Activated T-cell treated with anti-CD3 and anti-CD28 coated beads, Interleukin-2, amount 50 U/mL, for 24 hours (primary cell): ENCODE measurements at places on chromosomes 7 and 10.

DNA sequence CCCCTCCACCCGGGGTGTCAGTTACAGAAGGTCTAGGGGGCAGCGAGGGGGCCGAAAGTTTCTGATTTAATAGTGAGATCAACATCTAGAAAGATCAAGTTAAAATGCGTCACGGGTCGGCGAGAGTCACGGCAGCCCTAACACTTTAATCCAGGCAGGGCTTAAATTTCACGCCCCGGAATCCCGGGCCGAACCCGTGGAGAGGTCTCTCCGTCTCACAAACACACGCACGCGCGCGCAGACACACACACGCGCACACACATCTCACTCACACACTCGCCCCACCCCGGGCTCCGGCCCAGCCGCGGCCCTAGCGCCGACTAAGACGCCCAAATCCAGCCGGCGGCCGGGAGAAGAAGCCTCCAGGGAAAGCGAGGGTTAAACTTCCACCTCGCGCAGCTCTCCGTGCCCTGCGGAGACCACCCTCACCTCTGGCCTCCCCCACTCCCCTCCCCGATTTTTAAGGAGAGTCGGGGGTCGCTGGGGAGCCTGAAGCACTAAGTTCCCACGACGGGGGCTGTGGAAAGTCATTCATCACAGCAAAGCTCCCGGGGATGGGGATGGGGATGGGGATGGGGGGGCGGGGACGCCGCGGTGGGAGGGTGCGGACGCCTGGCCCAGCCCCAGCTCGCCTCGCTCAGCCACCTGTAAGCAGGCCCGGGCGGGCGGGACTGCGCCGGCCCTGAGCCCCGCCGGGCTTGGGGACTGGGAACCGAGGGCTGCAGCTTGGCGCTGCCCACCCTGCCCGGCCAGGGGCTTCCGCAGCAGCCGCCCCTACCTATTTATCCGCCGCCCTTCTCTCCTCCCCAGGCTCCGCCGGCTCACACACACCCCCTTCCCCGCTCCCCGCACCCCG is 1.6 kb downstream of the PDGFA start:
- DNase-seq: peak; percentile 47

- DNase-seq: no peak
These were observed 59.5 kb downstream of the RGS10 start for GRCh38 chr10:119483001-119483400.

- DNase-seq: no peak
These were observed 18.5 kb downstream of the TRUB1 start for GRCh38 chr10:114956466-114956865.

- DNase-seq: no peak
These were observed 107.2 kb downstream of the TMEM130 start for GRCh38 chr7:98762620-98763019.

DNA sequence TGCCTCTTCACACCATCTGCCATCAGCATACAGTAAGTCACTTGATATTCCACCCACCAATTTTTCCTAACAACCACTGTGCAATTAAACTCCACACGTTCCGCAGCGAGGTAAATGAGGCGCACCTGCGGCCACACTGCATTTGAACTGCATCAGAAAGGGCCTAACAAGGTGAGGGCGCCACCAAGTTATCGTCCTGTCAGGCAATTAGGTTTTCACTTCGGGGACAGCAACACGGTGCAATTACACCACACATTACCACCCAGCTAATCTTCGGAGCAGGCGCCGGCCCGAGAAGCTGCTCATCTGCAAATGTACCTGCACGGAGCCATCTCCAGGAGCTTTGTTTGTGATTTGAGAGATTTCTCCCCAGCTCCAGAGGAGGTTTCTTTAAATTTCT is 84.4 kb downstream of the EBF3 start:
- no peak for DNase-seq

- no peak for DNase-seq
These were observed 52.9 kb upstream of the FGL2 start for GRCh38 chr7:77252506-77252905.
